ENCODE measurements at places on chromosomes 4 and X.

GRCh38 chrX:22357621-22358020, 84.9 kb downstream of the CBLL2 start:
- no peak for DNase-seq

GRCh38 chr4:55378617-55379467, 16.9 kb upstream of the TMEM165 start:
- DNase-seq: no peak

DNA sequence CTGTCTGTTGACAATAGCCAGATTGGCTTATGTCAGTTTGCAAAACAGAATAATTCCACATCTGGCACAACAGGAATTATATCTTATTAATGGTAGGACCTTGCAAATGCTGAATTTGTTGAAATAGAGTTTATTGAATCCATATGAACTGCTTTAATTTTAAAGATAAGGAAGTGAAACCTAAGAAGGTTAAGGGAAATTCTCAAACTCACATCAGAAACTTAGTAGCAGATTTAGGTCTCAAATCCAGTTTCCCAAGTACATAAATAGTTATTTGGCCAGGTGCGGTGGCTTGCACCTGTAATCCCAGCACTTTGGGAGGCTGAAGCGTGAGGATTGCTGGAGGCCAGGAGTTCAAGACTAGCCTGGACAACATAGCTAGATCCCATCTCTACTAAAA, 117.1 kb downstream of the HNRNPD start:
- no peak for DNase-seq

- no peak for DNase-seq
These were observed 32.9 kb upstream of the STX18 start for GRCh38 chr4:4574792-4575191.

GRCh38 chrX:109619771-109620170, 5.2 kb downstream of the KCNE5 start:
- peak; percentile 56 for DNase-seq

DNA sequence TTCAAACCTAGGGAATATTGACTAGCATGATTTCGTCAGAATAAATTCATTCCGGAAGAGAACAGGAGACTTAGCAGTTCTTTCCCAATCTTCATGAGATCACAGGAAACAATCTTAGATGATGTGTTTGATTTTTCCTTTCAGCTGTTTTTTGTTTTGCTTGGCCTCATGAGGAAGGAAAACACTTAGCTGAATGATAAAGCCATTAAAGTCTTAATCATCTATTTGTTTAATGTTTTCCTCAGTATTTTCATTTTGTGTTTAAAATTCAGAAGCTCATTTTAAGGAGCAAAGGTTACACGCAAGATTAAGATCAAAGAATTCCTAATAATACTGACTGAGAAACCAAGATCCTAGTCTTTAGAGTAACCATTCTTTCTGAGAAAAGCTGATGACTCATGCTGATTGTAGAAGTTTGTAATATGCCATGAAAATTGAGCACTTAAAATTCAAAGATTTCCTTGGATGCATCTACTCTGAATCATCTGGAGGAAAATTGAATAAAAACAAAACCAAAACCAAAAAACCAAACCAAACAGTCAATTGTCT, 15.4 kb upstream of the TBC1D19 start:
- no peak for DNase-seq

DNA sequence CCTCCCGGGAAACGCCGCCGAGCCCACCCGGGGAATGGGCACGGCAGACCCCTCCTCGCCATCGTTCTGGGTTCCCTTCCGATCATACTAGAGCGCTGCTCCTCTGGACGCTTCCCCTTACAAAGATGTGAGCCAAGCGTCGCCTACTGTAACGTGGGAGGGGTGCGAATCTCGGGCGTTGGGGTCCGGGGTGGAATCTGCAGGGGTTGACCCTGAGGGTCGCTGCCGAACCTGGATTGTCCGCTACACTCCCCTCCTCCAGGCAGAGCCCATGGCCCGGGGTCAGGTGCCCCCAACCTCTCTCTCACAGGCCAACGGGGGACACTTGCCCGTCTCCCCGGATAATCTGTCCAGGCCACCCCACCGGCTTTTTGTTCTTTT, 13.8 kb downstream of the BCOR start:
- no peak for DNase-seq

- no peak for DNase-seq
These were observed 212.7 kb downstream of the KCTD8 start for GRCh38 chr4:44235897-44236296.

- DNase-seq: no peak
These were observed 91.7 kb downstream of the FHDC1 start for GRCh38 chr4:153027866-153028265.

DNA sequence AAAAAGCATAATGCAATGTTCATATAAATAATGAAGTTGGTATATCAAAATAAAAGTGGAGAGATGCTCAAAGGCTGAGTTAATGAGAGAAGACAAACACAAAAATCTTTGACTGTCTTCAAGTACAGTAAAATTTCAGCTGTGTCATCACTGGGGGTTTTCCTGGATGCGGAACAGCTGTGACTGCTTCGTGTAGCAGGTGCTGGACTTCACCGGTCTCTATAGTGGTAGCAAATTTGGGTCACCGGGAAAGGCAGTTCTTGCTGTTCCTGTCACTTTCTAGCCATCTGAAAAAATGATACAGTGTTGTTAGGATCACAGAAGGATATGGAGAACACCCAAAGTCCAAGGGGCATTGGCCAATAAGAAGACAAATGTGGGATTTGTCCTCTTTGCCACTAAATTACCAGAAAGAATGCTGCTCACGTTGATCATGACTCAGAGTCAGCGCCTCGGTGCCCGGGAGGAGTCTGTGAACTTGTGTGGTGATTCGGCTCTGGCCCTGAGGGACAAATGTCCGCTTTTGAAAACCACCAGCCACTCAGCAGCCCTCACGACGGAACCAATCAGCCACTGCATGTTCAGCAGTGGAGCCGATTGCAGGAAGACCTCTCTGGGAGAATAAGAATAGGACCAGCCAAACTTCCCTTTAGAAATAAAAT, 230.1 kb upstream of the FAT1 start:
- peak; percentile 10 for DNase-seq

GRCh38 chr4:100504086-100504874, 13.5 kb downstream of the EMCN start:
- DNase-seq: no peak

DNA sequence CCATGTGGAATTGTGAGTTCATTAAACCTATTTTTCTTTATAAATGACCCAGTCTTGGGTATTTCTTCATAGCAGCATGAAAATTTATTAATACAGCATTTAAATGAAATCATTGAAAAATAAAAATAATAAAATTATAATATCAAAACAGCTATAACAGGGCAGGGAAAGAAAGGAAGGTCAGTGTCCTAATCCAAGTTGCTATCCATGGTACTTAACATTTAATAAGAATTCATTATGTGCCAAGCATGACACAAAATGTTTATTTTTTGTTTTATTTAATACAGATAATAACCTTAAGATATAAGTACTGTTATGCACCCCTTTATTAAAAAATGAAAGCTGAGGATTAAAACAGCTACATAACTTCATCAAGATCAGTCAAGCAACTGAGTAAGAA, 838.4 kb downstream of the RAB28 start:
- DNase-seq: no peak

DNA sequence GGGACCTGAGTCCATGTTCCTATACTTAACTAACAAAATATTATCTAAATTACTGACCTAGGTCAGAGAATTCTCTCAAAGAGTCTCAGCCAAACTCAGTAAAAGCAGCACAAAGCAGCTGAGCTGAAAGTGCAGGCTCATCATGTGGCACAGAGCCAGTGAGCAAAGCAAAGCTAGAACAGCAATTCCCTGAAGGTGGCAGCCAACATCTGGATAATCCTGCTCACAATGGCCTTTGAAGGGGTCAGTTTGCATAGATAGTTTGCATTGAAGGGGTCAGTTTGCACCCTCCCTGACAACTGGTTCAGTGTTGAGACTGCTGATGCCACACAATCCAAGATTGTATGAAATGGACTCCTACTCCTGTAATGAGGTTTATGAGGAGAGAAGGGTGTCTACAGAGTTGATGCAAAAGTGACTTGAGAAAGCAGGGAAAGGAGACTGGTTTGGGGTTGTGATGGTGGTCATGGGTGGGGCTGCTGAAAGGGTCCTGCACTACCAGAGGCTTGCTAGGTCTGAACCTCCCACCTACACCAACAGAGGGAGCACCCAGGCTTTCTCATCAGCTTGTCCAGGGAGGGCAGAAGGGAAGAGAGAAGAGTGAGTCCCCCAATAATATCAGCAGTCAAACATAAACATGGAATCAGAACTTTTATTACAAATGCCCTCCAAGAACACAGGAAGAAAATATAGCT, 39.7 kb downstream of the TRIM61 start:
- no peak for DNase-seq

DNA sequence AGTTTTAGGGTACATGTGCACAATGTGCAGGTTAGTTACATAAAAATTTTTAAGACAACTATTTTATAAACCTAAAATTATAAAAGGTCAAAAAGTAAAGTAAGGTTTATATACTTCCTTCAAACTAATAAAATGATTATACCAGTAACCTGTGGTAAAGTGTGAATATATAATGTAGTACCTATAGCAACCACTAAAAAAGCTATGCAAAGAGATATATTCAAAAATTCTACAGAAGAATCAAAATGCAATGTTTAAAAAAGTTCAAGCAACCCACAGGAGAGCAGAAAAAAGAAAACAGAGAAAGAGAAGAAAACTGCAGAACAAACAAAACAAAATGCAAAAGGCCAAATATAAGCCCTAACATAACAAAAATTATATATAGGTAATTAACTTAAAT, 379.5 kb upstream of the GALNTL6 start:
- DNase-seq: no peak

GRCh38 chr4:106426069-106426468, 57.5 kb upstream of the GIMD1 start:
- DNase-seq: no peak

DNA sequence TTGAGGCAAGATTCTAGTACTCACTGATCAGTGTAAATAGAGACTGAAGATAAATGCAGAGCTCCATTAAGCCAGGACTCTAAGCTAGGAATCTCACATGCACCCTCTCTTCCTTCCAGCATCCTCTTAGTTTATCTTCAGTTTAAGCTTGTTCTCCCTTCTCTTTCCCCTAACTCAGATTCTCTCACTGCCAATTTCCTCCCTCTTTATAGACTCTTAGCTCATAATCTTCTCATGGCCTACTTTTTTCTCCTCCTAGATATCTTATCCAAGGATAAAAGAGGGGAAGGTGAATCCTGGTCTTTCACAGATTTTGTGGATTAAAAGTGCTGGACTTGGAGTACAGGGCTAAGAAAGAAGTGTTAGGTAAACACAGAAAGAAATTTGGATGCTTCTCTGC, 108.9 kb upstream of the TENM3 start:
- no peak for DNase-seq

GRCh38 chrX:39601231-39602177, 496.3 kb downstream of the BCOR start:
- no peak for DNase-seq

- DNase-seq: no peak
These were observed 1428.0 kb downstream of the PCDH7 start for GRCh38 chr4:32148111-32148666.

GRCh38 chr4:89212666-89213381, 94.8 kb downstream of the GPRIN3 start:
- DNase-seq: no peak

DNA sequence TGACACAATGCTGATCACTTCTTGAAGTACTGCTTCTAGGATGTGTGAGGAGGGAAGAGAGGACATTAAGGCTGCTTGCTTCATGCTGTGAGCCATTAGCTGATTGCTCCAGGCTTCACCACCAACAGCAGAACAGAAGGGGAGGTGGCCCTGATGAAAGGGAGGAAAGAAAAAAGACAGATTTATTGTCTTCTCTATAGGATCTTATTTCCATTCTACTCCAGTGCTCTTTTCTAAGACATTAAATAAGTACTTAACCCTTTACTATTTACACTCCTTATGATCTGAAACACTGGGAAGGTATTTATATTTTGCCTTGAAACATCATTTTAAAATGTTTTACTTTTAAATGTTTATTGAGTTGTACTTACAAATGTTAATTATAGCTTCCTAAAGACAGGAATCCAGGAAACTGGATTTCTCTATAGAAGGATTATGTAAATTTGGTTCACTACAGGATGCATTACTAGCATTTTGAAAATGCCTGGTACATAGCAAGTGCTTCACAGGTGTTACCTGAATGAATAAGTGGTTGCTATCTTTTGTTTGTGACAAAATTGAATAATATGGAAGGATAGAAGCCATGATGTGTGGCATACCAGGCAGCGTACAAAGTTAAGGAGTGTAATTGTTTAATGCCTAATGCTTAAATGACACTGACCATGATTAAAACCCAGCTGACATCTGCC, 680.9 kb upstream of the ATOH1 start:
- no peak for DNase-seq

GRCh38 chrX:134760650-134761049, 102.4 kb upstream of the PLAC1 start:
- DNase-seq: no peak

DNA sequence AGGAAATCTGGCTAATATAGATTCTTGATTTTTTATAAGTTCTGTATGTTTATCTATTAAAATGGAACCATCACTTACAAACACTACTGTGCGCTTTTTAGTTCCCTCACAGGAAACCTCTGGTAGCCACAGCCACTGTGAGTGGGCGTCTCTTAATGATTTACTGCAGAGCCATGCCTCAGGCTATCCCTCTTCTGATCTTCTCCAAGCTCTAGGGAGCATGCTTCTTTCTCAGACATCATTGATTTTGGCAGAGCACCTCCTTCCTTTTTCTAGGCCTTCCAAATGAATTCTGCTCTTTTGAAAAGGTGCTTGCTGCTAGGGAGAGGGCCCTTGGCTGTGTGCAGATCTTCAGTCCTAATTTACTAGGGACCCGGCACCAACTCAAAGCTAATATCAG, 61.1 kb upstream of the STS start:
- no peak for DNase-seq

DNA sequence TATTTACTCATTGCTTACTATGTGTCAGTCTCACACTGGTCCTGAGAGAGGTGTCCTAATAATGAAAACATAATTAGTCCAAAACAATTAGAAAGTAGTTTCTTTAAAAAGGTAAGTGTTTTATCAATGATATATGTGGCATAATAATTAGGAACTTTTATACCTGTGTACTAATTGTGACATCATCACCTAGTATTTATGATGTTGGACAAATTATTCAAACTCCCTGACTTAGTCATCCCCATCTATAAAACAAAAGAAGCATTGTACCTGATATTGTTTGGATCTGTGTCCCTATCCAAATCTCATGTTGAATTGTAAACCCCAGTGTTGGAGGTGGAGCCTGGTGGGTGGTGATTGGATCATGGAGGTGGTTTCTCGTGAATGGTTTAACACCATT, 15.8 kb upstream of the ARHGEF38 start:
- DNase-seq: no peak

- DNase-seq: no peak
These were observed 42.7 kb downstream of the DCAF12L1 start for GRCh38 chrX:126509923-126510322.

DNA sequence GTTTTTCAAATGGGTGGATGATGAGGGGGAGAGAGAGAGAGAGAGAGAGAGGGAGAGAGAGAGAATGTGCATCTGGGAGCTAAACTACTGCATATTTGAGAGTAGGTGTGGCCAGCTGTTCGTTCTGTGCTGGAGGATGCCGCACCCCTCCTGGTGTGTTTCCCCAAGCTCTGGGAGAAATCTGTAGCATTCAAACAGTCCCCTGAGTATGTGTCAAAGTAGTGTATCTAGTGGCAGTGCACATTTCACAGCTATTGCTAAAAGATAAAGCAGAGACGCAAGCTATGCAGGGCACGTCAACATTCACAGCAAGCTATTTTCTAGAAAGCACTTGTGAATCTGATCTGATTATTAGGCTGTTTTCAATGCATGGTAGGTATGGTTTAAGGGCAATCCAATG, 83.5 kb upstream of the LIMCH1 start:
- DNase-seq: no peak

GRCh38 chr4:48974979-48975640, 11.0 kb upstream of the CWH43 start:
- peak; percentile 65 for DNase-seq

Data from cerebellum (tissue), 4 donors.